ENCODE measurements at places on chromosomes 5 and 9. TPM values are rescaled to one million over a fixed set of nuclear protein-coding genes. Genes with fewer than 3 reads are reported as not detected.

DNA sequence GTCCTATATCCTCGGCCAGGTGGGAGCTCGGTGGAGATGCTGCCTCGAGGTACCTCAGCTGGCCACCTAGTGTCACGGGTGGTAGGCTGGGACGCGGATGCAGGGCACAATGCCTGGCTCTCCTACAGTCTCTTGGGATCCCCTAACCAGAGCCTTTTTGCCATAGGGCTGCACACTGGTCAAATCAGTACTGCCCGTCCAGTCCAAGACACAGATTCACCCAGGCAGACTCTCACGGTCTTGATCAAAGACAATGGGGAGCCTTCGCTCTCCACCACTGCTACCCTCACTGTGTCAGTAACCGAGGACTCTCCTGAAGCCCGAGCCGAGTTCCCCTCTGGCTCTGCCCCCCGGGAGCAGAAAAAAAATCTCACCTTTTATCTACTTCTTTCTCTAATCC lies 2.0 kb downstream of the PCDHGC3 start:
- no peak for DNase-seq

DNA sequence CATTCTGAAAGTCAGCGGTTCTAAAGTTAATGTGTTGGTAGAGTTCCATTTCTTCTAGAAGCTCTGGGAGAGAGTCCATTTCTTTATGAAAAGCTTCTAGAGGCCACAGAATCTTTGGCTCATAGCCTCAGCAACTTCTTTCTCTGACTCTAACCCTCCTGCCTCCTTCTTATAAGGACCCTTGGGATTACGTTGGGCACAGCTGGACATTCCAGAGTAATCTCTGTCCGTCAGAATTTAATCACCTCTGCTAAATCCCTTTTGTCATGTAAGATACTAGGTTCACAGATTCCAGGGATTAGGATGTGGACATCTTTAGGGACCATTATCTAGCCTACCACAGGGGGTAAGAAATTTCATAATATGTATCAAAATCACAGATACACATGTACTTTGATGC lies 22.6 kb upstream of the ANKDD1B start:
- DNase-seq, result no peak

- DNase-seq, result no peak
Observed at GRCh38 chr5:40478766-40479165, 200.9 kb upstream of the PTGER4 start.

- DNase-seq, result no peak
Observed at GRCh38 chr5:134115806-134116175, 1.3 kb downstream of the TCF7 start.

DNA sequence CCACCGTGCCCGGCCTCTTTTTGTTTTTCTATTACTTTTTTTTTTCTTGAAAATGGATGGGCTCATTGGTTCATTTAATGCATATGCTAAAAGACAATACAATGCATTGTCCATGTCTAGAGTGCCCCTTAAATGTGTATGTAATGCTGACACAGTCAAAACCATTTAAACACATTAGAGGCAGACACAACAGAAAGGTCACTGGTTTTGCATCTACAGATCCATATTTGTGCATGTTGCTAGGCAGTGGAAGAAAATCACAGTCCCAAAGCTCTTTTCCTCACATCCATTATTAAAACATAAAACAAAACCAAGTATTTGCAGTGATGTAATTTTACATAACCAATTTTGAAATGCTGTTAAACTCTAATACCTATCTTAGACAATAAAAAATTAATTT lies 389.0 kb downstream of the TAF11L14 start:
- no peak for DNase-seq

DNA sequence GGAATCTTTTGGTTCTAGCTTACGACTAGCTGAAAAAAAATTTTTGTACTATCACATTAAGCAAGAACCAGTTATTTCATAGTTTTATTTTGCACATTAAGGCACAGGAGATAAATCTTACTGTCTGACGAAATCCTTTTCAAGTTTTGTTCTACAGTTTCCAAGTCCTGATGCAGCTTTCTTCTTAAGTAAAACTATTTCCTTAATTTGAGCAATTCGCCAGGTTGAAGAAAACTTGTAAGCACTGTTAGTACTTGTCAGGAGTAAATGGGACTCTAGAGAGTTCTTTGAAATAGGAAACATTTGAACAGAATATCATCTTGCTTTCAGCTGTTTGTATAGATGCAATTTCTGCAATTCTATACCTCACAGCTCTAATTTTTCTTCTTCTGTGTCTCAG lies 318.8 kb upstream of the ELAVL2 start:
- no peak for DNase-seq

- no peak for DNase-seq
Observed at GRCh38 chr5:165665735-165666400, 2160.4 kb downstream of the MAT2B start.

DNA sequence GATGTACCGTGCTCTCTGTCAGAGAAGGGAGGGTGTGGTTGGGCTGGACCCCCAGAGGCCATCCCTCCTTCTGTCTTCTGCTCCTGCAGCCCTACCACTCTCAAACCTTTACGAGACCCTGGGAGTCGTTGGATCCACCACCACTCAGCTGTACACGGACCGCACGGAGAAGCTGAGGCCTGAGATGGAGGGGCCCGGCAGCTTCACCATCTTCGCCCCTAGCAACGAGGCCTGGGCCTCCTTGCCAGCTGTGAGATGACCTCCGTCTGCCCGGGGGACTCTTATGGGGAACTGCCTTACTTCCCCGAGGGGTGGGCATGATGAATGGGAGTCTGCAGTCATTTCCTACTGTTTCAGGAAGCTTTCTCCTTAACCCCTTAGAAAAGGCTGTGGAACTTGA lies 17.5 kb downstream of the TGFBI start:
- peak; percentile 67 for DNase-seq

DNA sequence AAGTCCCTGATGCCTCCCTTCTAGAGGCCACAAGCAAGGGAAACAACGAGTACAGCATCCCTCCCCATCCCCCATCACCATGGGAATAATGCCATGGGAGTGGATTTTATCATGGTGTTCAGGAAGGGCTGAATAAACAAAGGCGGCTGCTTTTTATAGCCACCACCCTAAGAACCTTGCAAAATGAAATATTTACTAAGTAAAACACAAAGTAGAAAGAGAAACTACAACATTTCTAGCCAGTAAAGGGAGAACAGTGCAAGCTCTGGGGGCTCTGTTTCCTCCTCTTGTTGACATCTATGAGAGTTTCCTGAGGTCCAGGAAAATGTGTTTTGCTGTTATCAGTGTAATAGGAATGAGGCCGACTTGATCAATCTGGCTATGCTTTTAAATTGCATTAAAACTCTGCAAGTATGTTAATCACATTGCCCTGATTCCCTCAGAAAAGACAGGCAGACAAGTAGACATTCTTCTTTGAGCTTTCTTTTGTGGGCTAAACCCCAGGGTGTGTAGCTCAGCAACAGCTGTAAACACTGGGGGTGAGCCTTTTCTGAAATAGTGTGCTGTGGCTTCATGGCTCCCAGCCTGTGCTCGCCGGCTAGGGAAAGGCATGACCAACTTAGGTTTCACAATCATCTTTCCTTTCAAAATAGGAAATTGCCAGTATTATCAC lies 31.1 kb downstream of the SV2C start:
- DNase-seq, result no peak

The RNF208 gene
- total RNA-seq, result 2.7 TPM

The GADD45G gene
- 20.7 TPM for total RNA-seq

The NNT gene
- total RNA-seq, result 62.4 TPM

The CD72 gene
- 4.2 TPM for total RNA-seq

The DIPK1B gene
- total RNA-seq, result 8.3 TPM

The PCDHA3 gene
- total RNA-seq, result 0.19 TPM

The TXNDC8 gene
- not detected for total RNA-seq

The SLC36A2 gene
- total RNA-seq, result not detected

The IL7R gene
- total RNA-seq, result 4.2 TPM

The PDE6A gene
- total RNA-seq, result not detected

The RFX3 gene
- total RNA-seq, result 8.5 TPM

The BTNL8 gene
- not detected for total RNA-seq

The ASPN gene
- 22.5 TPM for total RNA-seq

The EIF4EBP3 gene
- total RNA-seq, result 11.0 TPM
